ENCODE measurements at places on chromosomes 4 and X.

GRCh38 chr4:87032884-87033533, 98.2 kb downstream of the AFF1 start:
- no peak for DNase-seq

DNA sequence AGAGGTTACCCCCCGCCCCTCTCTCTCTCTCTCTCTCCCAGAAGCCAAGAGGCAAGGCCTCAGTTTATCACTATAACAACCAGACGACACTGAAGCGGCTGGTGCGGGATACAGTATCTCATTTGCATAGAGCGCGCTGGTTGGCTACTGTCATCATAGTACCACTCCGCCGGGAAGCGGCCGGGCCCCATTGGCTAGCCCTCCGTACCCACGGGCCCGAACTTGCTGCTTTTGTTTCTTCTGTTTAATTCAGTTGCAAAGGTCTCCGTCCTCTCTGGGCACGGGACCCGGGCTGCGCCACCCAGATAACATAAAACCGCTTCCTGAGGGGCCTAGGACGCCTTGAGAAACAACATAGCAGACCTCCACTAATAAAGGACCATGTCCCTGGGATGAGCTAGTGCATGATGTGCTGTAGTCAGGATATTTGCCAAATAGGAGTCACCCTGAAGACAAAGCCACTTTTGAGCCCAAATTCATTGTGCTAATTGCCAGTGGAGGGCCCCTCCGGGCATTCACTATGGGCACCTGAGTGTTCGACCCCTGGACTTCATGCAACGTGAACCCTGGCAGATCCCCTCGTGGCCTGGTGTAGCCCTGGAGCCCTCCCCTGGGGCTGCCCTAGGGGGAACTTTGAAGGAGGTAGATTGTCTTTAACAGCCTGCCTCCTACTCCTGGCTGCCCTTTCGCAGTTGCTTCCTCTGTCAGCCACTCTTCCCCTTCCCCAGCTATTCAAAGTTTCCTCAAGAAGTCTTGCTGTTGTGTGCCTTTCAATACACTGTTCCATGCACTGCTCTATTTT, at the start of gene PCYT1B:
Gene PCYT1B (minus strand): TSS at position 91 of the 802 bp plus-strand sequence. CDS start 242 bp downstream, outside the sequence.
- peak; percentile 9 for DNase-seq

DNA sequence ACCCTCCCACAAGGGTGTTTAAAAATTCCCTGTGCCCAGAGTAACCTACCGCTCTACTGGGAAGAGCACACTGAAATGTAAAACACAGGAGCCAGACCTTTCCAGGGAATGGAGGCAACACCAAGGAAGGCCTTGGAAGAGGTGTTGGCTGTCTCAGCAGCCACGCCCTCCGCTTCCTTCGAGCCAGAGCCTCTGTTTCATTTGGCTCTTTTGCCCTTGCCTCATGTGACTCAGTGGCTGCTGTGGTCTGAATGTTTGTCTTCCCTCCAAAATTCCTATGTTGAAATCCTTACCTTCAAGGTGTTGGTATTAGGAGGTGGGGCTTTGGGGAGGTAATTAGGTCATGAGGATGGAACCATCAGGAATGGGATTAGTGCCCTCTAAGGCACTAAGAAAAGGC, 11.3 kb downstream of the SCD5 start:
- DNase-seq = no peak

GRCh38 chr4:138636781-138637180, 378.8 kb upstream of the NOCT start:
- DNase-seq = no peak

DNA sequence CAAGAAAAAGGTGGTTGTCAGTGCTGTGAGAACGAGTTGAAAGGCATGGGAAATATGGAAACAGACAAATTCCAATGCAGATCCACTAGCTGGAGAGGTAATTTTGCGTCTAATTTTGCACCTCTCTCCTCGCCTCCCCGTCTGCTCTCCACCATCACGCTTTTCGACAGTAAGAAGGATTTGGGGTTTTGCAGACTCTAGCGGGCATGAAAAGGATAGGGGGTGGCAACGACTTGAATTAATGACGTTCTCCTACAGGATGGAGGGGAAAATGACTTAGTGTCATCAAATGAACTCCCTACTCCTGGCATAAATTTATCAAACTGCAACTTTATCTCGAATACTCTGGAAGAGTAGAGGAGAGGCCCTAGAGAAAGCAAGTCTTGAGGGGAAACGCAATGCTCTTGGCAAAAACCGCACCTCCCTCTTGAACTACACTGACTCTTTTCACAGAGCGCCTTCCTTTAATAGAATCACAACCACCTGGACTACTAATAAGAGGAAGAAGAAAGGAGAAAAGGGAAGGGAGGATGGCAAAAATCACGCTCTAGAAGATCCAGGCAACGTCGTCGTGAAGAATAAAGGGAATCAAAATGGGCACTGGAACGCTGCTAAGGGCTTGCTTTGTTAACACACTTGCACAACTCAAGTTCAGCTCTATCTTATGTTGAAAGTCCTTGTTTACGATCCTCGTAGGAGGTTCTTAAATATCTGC, 871 bp upstream of the SLITRK2 start:
- DNase-seq = no peak

- no peak for DNase-seq
These were observed 14.3 kb upstream of the TMEM271 start for GRCh38 chr4:590313-590841.

GRCh38 chr4:188867796-188868195, 728.6 kb downstream of the TRIML1 start:
- no peak for DNase-seq

DNA sequence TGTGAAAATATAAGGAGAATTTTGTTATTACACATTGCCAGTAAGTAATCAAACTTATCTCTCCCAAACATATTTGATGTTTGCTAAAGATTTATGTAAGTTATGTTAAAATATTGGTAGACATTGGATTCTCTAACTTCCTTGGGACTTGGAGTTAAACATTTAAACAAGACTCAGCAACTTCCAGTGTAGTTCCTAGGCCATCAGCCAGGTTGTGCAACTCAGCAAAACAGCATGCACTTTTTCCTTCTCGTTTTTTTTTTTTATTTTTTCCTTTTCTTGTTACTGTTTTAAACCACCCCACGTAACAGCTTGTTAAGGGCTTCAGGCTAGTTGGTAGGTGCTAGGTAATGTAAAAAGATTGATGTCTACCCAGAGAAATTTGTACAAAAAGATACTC, 510.4 kb downstream of the ANKRD50 start:
- DNase-seq = no peak

- no peak for DNase-seq
These were observed 174.4 kb upstream of the ATP6AP2 start for GRCh38 chrX:40406330-40406859.

DNA sequence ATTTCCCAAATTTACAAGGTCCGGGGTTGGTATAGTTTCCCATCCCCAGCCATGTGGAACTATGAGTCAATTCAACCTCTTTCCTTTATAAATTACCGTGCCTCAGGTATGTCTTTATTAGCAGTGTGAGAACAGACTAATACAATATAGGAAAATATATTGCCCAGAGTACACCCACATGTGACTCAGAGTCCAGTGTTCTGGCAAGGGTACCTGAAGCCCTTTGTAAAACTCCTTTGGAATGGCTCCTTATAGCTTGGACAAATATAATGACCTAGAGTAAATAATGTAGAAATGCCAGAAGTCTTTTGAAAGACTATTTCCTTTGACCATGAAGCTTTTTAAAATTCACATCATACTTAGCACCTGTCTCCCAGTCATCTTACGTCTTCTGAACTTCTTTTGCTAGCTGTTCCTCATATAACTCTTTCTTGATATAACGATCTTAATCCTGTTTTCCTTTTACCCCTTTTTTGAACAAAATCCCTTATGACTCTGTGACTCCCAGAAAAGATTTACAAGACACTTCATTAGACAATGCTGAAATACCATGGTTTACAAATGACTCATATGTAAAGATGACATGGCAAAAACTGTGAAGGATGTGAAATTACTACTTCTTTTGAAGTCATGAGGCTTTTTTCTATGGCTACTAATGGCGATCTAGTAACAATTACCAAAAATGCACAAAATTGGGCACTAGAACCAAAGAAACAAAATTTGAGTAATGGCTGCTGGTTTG, 408.9 kb downstream of the NAP1L3 start:
- DNase-seq = no peak

DNA sequence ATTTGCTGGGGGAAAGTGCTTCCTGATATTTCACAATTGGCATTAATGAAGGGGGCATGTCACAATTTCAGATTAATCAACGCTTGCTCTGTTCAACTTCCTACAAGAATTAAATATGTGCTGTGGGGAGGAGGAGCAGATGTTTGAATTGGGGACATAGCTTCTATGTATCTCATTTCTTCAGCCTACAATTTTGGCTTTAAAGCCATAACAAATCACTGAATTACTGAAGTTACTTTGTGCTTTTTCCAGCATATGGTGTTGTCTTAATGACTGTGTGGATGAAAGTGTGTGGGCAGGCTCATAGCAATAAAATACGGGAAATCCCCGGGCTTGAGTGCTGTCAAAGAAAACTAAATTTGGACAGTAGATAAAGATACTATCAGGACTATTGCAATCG, 813 bp downstream of the TLR7 start:
- no peak for DNase-seq

DNA sequence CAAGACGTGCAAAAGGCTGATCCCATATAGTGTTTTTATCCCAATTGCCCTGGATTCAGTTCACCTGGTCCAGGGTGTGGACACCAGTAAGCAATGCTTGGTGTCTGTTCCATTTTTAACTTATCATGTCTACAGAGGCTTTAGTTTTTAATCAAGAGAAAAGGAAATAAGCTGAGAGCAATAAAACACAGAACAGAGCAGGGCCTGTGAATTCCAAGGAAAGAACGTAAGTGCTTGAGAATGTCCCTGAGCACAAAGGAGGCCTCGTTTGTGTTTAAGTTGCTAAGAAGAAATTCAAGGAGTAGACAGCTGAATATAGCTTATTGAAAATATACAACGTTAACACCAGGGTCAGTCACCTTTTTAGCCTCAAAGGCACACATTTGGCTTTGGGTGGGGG, 191.3 kb downstream of the GPC3 start:
- no peak for DNase-seq

DNA sequence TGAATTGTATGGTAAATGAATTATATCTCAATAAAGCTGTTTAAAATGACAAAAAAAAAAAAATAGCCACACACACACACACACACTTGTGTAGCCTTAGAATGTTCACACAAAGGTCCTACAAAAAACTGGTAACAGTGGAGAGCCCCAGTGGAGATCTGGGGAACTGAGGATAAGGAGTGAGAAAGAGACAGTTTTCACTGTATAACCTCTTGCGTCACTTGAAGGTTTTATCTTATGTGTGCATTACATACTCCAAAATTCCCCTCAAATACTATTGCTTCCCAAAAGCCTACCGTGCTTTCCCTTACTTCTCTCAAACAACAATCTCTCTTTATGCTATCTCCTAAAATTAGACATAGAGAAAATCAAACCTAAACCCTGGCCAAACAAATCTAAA, 67.8 kb downstream of the SMC1A start:
- no peak for DNase-seq

- DNase-seq = no peak
These were observed 14.0 kb downstream of the PNMA6F start for GRCh38 chrX:153307276-153308178.

- DNase-seq = no peak
These were observed 180.6 kb downstream of the RNF150 start for GRCh38 chr4:140952717-140953116.

- DNase-seq = no peak
These were observed 99.1 kb upstream of the CBR4 start for GRCh38 chr4:169109035-169109675.

DNA sequence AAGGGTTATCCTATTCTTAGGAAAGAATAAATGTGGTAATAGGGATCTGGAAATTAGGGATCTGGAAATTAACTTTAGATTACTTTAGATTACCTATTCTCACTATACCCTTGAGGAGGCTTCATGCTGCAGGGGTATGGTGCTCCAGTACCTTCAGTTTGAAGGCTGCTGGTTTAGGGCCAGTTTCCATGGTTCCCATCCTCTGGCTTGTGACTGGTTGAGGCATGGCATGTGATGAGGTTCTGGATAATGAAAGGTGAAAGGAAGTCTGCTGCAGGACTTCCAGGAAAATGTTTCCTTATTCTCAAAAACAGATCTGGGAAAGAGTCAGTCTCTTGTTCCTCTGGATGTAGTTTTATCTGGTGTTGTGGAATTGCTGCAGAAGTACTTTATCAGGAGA, 25.9 kb downstream of the FRAS1 start:
- DNase-seq = no peak

DNA sequence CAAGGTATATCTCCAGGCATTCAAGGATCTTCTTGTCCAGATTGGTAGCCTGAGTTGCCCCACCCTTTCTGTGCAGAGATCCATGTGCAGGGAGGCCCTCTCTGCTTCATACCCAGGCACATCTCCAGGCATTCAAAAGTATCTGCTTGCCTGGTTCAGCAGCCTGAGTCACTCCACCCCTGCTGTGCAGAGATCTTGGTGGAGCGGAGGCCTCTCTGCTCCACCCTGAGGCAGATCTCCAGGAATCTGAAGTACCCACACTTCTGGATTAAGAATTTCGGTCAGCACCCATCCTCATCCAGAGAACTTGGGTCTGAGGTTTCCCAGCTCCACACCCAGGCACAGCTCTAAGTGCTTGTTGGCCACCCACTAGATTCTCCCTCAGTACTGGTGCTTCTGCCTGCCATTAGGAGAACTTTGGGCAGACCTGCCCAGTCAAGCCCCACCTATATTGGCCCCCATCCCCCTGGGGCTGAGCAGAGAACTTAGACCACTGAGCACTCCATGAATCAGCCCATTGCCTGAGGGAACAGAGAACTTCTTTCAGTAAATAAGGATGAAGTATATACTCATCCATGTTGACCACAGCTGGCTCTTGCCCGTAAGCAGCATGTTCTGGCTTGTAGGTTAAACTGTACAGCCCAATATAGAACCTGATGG, 199.5 kb upstream of the ZCCHC13 start:
- no peak for DNase-seq

DNA sequence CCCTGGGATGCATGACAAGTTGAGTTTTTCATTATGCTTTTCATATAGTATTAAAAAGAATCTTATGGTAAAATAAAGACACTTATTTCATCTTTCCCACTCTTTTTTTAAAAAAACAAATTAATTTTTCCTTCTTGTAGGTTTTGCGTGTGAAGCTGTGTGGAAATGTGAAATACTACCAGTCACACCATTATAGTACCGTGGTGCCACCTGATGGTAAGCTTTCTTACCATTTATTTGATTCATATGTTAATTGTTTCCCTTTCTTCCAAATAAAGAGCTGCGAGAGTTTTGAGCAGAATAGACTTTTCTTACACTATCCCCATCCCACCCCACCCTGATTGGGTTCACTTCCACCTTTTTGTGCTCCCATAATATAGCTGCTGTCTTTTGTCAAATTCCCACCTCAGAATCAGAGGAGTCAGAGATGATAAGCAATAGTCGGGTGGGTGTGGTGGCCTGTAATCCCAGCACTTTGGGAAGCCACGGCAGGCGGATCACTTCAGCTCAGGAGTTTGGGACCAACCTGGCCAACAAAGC, 44.3 kb downstream of the CASP6 start:
- DNase-seq = no peak

GRCh38 chr4:107034996-107035818, 906 bp downstream of the DKK2 start:
- DNase-seq = no peak

GRCh38 chrX:14670819-14671218, 141.5 kb downstream of the GLRA2 start:
- DNase-seq = no peak

GRCh38 chr4:170386971-170387370, 297.2 kb upstream of the AADAT start:
- no peak for DNase-seq

All from stimulated activated CD4-positive, alpha-beta T cell treated with anti-CD3 and anti-CD28 coated beads, TNF-alpha, amount 100 ng/mL, for 4 hours (primary cell).